ENCODE measurements at places on chromosomes 12 and 14.

- DNase-seq = no peak
Observed at GRCh38 chr12:98581101-98581500, 12.4 kb upstream of the SLC25A3 start.

DNA sequence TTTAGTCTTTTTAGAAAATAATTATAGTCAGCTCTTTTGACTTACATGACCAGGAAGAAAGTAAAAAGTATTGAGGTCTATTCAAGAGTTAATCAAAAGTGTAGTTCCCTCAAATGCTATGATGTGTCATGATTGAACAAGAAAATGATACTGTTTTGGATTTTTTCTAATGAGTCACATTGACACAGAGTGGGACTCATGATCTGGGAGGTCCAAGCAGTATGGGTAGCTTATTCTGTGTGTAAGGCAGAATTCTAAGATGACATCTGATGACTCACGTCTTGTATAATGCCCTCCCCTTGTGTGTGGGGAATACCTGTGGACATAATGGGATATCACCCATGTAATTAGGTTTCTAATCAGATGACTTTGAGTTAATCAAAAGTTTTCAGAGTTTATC, 178.1 kb upstream of the DDHD1 start:
- no peak for DNase-seq

GRCh38 chr14:96844857-96845570, 47.8 kb downstream of the VRK1 start:
- no peak for DNase-seq

GRCh38 chr14:52263190-52263589, 4.3 kb upstream of the PTGDR start:
- no peak for DNase-seq
